ENCODE measurements at places on chromosomes 13 and 19. TPM values are rescaled to one million over a fixed set of nuclear protein-coding genes. Genes with fewer than 3 reads are reported as not detected.

Gene NCCRP1
- total RNA-seq: 9.9 TPM

Gene FFAR1
- total RNA-seq: 0.06 TPM

Gene KIR2DL3
- total RNA-seq: not detected

Gene GPR4
- not detected for total RNA-seq

Gene ZIC5
- total RNA-seq: not detected

Gene TMEM145
- 0.63 TPM for total RNA-seq

Gene ZNF763
- total RNA-seq: 1.7 TPM

Gene HPN
- total RNA-seq: 2.0 TPM

Gene TNNT1
- 1.8 TPM for total RNA-seq

Gene VSTM1
- 0.75 TPM for total RNA-seq

Gene VAV1
- total RNA-seq: 1.4 TPM

Gene CCDC194
- not detected for total RNA-seq

Gene SHD
- total RNA-seq: not detected

Gene CGB2
- total RNA-seq: not detected

Gene NPAS1
- 0.63 TPM for total RNA-seq

Gene KCTD12
- 4.1 TPM for total RNA-seq

Gene SGCG
- not detected for total RNA-seq

Gene NUDT19
- total RNA-seq: 7.7 TPM

Gene ZIM2
- not detected for total RNA-seq

Gene ZNF554
- 2.5 TPM for total RNA-seq

Gene CGB1
- not detected for total RNA-seq

Gene TSKS
- not detected for total RNA-seq
